ENCODE measurements at places on chromosomes 5 and 9.

DNA sequence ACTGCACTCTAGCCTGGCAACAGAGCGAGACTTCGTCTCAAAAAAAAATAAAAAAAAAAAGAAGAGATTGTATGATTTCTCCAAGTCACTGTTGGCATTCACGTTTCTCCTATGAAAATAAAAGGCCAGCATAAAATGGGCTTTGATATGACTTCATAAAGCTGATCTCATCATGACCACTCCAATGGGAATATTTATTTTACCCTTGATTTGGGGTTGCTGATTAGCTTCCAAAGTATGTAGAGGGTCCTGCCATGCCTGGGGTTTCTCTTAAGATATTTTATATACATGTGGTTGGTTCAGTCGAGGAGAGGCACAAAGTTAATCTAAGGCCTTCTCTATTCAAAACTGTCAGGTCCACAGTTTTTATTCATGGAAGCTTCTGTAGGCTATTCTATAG lies 247.0 kb upstream of the TNC start:
- DNase-seq = no peak

GRCh38 chr9:69086312-69086711 lies 50.8 kb downstream of the FXN start:
- DNase-seq = no peak

- no peak for DNase-seq
Measured at GRCh38 chr9:125794708-125795107, 47.5 kb downstream of the PBX3 start.

GRCh38 chr9:124180557-124180956 lies 77.2 kb upstream of the NEK6 start:
- no peak for DNase-seq

GRCh38 chr9:27421577-27421976 lies 102.5 kb upstream of the IFNK start:
- DNase-seq = no peak

DNA sequence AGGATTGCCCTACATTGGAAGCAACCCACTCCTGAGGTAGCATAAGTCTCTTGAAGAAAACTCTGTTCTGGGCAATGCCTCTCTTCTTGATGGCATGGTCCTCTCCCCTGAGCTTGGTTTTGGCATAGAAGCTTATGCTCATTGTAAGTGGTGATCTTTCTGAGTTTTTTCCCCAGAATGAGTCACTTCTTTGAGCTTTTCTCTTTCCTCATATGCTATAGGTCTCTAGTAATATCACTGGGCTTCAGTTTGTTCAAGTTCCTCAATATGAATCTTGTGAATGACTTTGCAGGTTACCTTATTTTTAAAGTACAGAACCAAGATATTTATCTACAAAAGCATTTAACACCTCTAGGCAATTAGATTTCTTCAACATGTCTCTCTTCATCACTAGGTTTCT lies 76.5 kb upstream of the ATG10 start:
- no peak for DNase-seq

GRCh38 chr5:153660919-153661318 lies 170.4 kb downstream of the GRIA1 start:
- no peak for DNase-seq

GRCh38 chr9:34571481-34571810 lies 18.1 kb downstream of the CNTFR start:
- DNase-seq = no peak

GRCh38 chr9:90322296-90322695 lies 320.3 kb downstream of the DIRAS2 start:
- no peak for DNase-seq

DNA sequence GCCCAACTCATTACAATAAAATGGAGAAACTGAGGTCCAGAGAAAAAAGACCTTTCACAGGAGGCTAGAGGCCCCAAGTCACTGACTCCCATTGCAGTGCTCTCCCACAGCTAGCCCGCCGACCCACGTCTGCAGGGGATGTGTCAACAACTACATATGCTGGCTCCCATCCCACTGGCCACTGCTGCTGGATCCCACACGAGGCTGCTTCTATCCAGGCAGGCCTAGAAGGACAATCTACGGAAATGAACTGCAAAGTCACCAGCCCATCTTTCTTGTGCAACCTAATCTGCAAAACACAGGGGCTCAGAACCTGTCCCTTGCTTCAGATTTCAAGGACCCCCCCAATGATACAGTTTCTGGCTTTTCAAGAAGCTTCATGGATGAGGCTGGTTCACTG lies 24.0 kb downstream of the RAPGEF1 start:
- DNase-seq = no peak

DNA sequence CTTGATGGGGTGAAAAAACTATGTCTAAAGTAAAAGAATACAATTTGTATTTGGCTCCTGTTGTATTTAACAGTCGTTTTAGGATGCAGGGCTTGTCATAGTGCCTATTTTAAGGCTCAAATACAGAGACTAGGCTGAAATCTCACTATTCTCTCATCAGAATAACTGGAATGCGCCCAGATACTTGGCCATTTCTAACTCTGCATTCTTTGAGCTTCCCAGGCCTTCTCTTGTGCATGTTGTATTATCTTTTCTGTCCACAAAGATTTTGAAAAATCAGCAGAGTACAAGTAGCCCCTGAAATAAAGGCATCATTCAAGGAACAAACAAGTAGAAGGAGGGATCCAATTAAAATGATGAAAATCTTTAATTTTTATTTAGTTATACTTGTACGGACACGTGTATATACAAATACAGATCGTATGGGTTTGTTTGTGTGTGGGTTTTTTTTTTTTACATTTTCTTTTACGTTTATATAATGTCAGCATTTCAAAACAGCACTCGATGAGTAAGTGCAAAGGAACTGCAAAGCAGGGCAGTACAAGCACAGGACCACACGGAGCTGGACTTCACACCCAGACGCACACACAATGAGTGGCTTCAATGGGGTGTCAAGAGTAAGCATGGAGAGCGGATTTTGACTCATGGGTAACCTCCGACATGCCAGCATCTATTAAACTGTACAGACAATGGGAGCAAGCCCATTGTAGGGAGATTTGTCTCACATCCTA lies 294.0 kb downstream of the EFNA5 start:
- DNase-seq = no peak

DNA sequence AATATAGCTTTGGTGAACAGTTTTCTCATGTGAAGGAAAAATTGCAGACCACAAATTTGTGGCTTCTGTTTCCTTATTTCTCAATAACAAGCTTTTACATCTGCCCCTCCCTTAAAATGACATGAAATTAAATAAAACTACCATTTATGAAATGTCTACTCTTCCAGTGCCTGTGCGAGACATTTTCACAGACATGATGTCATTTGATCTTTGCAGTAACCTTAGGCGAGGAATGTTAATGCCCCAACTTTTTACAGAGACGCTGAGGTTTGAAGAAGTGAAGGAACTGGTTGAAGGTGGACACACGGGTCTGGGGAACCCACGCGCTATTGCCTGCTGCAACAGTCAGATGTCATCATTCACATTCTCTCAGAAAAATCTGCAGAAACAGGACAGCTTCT lies 61.5 kb downstream of the OSTF1 start:
- no peak for DNase-seq

DNA sequence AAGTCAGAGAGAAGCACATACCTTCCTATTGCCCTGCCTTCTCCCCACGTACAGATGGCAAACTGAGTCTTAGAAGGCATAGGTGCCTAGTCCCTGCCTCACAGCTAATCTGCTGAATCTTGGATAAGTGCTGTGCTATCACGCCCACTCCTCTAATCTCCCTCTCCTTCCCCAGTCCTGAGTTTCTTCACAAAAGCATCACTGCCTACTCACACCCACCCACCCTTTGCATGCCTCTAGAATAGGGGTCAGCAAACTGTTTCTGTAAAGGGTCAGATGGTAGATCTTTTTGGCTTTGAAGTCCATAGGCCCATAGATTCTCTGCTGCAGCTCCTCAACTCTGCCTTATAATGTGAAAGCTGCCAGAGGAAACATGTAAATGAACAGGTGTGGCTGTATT lies 23.2 kb upstream of the JADE2 start:
- no peak for DNase-seq

DNA sequence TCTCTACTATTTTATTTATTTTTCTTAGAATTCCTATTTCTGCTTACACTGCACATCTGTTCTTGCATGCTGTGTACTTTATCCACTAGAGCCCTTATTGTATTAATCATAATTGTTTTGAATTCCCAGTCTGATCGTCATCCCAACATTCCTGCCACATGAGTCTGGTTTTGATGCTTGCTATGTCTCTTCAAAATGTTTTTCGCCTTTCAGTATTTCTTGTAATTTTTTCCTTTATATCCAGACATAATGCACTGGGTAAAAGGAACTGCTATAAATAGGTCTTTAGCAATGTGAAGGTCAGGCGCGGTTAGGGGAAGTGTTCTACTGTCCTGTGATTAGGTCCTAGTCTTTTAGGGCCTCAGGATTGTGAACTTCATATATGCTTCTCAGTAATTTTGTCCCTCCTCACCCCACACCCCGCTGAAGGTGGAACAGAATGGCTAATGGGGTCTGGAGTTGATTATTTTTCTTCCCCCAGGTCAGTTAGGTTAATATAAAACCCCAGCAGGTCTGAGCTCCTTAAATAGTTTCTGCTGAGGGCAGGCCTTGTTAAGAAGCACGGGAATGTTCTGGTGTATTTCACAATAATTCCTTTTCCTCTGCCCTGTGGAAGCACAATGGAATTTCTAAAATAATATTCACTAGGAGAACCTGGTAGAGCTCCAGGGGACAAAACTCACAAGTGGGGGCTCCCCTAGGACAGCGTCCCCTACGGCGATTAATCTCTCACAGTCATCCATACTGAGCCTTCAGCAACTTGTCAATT lies 146.6 kb upstream of the TUT7 start:
- DNase-seq = no peak

- DNase-seq = peak; percentile 51
Measured at GRCh38 chr5:66306105-66306843, 162.2 kb downstream of the SREK1 start.

- DNase-seq = no peak
Measured at GRCh38 chr5:137598399-137598798, 99.3 kb upstream of the SPOCK1 start.

DNA sequence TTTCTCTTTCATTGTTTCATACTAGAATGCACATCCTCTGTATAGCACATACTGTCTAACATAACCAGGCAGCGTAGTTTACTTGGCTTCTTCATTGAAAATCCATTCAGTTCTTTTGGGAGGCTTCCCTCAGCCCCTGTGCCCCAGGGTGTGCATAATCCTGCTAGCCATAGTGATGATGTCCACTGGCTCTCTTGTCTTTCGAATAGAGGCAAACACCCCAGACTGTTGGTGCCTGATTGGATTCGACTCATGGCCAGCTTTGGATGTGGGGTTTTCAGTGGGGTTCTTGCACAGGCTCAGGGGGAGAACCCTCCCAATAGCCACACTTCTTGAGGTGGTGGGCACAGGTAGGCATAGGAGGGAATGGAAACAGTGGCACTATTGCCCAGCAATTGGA lies 53.6 kb downstream of the ZSWIM6 start:
- no peak for DNase-seq

GRCh38 chr9:93137362-93137761 lies 3.3 kb upstream of the NINJ1 start:
- DNase-seq = no peak

GRCh38 chr9:109290385-109290784 lies 30.5 kb downstream of the EPB41L4B start:
- DNase-seq = no peak

DNA sequence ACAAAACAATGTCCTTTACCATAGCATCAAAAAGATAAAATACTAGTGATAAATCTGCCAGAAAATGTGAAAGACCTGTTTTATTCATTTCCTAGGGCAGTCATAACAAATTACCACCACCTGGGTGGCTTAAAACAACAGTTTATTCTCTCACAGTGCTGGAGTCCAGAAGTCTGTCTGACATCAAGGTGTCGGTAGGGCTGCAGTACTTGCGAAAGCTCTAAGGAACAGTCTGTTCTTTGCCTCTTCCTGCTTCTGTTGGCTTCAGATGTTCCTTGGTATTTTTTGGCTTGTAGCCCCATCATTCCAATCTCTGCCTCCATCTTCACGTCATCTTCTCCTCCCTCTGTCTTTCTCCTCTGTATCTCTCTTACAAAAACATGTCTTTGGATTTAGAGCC lies 51.0 kb downstream of the PTPDC1 start:
- no peak for DNase-seq

- DNase-seq = no peak
Measured at GRCh38 chr9:20065796-20066700, 277.2 kb upstream of the SLC24A2 start.

- DNase-seq = no peak
Measured at GRCh38 chr9:134553061-134553891, 88.3 kb upstream of the COL5A1 start.

GRCh38 chr5:177410575-177410974 lies 1.2 kb upstream of the F12 start:
- no peak for DNase-seq
